ENCODE measurements at places on chromosomes 7 and 10.

DNA sequence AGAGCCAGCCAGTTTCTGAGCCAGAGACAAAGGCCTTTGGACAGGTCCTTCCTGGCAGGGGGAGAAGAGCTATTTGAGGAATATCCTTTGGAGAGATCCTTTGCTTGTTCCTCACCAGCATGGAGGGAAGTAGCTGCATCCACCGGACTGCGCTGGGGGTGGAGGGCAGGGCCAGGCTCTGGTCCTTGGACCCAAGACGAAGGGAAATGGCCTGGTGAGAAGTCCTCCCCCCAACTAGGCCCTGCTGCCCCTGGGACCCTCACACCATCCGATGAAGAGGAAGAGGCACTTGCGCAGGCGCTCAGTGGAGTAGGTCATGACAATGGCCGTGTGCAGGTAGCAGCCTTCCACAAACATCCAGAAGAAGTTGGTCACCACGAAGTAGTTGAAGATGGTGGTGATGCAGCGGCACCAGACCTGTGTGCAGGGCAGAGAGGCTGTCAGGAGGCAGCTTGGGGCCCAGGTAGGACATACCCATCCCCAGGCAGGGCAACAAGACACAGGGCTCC is 19.8 kb downstream of the CRHR2 start:
- DNase-seq = no peak

- DNase-seq = no peak
These were observed 602.7 kb upstream of the FOXK1 start for GRCh38 chr7:4079366-4079765.

DNA sequence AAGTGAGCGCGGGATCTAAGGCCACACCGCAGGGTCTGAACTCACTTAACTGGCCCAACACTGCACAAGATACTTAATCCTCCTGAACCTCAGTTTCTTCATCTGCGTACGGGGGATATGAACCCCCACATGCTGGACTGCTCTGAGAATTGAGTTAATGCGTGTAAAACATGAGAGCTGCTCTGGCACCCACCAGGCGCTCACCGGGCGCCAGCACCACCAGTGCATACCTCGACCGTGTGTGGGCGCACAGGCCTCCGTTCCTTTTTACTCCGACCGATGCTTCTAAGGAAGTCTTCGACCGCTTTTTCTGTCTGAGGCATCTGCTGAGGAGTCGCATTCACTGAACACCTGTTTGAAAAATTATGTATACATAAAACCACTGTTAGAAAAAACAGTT is 27.2 kb downstream of the PITRM1 start:
- no peak for DNase-seq

- DNase-seq = peak; percentile 53
These were observed at the start of gene PANK1 for GRCh38 chr10:89644967-89645741. PANK1 (minus strand) TSS chr10:89645242; CDS start chr10:89644891, 351 bp downstream.

DNA sequence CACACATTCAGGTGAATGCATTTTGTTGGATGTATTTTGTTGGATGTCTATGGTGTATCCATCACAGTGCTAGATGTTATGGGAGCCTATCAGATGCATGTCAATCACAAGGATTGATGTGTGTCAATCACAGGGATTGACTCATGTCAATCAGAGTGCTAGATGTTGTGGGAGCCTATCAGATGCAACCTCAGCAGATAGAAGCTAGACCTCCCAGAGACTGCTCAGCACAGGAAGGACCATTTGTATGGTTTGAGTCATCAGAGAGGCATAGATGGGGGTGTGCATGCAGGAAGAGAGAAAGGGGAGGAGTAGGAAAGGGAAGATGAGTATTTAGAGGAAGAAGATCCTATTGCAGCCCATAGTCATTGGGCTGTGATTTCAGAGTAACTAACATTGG is 48.3 kb upstream of the PITRM1 start:
- no peak for DNase-seq

DNA sequence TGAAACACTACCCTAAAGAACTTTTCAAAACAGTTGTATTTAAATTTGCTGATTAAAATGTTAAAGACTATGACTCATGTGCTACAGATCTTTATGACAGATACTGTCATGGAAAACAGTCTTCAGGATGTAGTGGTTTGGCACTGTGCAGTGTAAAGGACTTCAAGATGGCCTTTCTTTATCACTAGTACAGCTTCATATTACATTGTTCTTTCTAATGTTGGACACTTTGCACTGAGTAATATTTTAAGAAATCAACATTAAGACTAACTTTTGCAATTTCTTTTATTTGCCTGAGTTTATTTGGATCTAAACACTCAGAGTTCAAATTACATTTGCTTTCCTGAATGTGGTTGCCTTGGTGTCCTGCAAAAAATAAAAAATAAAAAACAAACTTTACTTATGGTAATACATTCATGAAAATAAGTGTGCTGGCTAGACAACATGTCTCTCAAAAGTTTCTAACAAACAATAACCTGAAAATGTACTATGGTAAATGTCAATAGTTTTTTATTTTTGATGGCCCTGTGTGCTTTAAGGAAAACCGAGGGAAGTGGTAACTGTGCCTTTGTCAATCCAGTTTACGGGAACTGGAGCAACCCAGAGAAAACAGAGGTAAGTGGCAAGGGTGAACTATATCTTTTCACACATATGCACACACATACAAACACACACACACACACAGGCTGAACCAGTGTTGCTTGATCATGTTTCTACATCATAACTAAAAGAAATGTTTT is 85.9 kb upstream of the PLXDC2 start:
- no peak for DNase-seq

DNA sequence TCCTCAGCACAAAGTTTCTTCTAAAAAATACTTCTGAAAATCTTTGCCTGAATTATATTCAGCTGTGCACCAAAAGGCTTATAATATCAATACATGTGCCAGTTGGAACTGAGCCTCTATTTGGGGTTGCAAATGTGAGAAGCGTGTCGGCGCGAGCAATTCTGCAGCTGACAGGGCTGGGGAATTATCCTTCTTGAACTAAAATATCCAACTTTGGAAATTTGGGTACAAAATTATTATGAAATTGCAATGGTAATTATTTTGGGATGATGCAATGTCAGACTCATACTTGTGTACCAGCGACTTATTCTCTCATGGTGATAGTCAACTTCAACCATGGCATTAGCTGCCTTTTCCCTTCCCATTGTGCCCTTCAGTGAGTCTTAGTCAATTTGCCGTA is 507.0 kb upstream of the KLF6 start:
- no peak for DNase-seq

DNA sequence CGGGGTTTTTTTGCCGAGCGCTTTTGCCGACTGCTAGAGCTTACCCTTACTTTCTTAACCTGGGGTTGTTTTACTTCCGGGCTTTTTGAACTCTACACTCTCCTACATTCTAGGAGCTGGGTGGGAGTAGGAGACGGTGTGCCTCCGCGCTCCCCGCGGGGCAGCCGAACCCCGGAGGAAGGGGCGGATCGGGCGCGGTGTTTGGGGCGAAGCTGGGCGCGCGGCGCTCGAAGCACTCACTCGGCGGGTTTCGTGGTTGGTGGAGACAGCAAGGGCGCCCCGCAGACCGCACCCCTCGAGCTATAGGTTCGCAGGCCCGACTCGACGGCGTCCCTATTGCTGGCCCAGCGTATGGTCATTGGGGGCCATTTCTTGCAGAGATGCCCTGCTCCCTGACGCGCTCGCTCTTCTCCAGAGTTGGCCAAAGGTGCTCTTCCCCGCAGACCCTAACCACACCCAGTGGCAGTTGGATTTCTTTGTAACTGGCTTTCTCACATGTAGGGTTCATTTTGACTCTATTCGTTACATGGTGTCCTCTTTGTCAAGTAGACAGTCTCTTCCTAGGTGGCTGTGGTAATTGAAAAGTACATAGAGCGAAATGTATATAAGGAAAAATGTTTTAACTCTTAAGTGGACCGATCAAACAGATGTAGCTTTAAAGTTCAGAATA is 364 bp downstream of the ZNF518A start:
- DNase-seq = peak; percentile 57

DNA sequence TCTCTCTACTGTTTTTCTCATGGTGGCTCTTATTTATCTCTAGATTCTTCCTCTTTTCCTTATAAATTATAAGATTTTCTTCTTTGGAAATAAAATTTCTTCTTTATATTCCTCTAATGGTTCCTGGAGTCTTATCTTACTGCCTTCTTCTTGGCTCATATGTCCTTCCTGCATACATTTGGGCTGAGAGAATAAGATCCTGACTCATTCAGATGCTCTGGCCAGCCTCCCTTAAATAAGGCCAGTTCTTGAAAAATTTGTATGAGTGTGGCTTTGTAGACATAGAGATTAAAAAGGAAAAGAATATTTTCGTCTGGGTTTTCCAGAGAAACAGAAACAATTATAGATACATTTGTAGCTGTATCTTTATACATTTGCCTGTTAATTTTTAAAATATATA is 411.3 kb downstream of the KIF20B start:
- no peak for DNase-seq

DNA sequence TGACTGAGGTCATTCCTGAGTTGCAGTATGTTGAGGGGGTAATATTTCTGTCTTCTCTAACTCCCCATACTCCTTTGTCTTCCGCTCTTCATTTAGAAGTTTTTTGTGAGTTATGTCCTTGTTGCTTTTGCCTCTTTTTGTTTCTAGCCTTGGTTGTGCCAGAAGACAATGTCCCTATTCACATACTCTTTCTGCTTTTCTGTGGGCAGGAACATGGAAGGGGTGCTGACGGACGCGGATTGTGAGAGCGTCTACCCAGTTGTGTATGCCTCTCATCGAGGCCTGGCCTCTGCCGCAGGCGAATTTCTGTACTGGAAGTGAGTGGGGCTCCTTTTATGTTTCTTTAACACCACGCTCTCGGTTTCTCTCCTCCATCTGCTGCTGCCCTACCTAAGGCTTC is 20.5 kb downstream of the STAG3 start:
- no peak for DNase-seq

DNA sequence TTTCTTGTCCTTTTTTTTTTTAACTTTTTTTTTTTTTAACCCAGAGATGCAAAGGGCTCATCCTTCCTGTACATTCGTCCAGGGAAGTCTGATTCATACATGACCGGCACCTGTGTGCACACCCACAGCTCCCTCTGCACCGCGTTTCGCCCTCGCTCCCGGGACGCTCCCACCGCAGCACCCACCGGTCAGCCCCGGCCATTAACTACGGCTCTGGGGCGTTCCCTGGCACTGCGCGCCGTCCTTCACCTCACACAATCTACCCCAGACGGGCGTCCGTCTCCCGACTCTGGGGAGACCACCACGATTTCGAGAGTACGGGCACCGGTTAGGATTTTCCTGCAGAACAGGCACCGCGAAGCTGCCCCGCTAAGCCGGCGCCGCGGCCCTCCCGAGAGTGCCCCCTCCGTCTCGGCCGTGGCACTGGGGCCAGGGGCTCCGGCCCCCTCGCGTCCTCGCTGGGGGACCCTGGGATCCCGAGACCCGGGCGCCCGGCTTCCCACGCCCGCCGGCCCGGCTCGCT is 452 bp downstream of the ATE1 start:
- no peak for DNase-seq

- DNase-seq = no peak
These were observed 3.6 kb upstream of the GIMAP7 start for GRCh38 chr7:150511048-150511447.

GRCh38 chr10:77974396-77975074 is 48.0 kb upstream of the DLG5 start:
- DNase-seq = no peak

DNA sequence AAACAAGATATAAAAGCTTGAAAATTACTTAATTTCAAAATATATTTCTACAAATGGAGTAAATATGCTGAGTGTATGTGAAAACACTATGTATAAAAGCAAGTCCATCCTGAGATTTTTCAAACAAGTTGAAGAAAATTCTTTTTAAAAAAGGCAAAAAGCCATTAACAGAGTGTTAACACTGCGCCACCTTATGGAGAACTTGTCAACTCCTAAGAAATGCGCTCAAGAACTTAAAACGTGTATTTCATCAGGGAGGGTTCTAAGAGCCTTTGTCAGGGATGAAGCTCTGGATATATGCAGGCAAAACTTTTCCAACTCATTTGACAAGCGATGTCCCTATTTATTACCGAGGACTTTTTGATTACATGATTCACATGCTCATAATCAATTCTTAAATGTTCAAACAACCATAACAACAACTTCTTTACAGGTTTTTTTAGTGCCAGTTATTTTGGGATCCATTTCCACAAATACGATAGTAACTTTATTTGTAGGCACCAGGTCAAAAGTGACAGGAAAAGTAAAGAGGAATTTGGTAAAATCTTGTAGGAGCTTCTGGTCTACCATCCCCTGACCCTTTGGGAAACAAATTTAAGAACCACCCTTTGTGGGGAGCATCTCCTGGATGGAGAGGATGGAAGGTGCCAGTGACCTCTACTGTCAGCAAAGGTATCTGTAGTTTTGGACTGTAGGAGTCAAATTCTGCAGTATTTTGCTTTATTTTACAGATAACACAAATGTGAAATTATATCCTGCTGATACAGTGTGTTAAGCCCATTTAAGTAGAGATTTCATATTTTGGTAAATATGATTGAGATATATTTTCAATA is 23.2 kb downstream of the CALCR start:
- no peak for DNase-seq

DNA sequence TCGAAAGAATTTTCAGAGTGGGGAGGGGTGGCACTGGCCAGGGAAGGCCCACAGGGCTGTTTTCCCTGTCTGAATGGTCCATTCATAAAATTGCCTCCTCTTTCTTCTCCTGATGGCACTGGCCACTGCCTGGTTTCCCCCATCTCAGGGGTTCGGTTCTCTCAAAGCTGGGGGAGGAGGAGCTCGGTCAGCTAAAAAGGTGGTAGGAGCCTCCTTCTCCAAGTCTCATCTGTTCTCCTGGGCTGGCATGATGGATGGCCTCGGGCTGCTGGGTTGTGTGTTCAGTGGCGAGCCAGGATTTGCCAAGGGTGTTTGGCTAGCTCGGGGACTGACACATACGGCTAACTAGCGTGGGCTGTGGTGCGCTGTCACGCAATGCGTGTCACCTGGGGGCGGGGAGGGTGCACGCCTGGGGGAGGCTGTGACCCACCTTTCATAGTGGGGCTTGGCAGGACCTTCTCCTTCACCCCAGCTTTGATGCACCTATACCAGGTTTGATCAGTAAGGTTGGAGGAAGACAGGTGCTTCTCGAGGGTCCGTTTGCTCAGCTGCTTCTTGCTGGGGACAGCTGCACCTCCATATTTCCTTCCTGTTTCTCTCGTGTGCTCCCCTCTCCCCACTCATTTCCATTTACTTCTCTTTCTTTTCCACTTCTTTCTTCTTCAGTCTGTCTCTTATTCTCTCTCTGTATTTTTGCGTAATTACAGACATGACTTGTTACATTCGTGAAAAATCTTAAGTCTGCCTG is 36.3 kb downstream of the RBM20 start:
- no peak for DNase-seq

DNA sequence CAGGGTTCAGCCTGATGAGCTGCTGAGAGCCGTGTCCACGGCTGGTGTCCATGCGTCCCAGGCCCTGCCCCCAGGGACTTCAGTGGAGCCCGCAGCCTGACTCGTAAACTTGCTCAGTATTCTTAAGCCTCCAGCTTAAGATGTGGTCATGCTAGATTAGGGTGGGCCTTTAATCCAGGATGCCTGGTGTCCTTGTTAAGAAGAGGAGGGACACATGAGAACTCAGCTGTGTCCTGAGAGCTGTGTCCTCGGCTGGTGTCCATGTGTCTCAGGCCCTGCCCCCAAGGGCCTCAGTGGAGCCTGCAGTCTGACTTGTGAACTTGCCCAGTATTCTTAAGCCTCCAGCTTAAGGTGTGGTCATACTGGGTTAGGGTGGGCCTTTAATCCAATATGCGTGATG is 23.0 kb downstream of the DOCK1 start:
- DNase-seq = no peak

- no peak for DNase-seq
These were observed 72.6 kb upstream of the PDLIM1 start for GRCh38 chr10:95363303-95363912.

- no peak for DNase-seq
These were observed 592.7 kb upstream of the GALNT17 start for GRCh38 chr7:70539205-70539604.

GRCh38 chr7:8070451-8071180 is 102.0 kb downstream of the GLCCI1 start:
- DNase-seq = no peak
